ENCODE measurements at places on chromosomes 2 and 18. TPM values are rescaled to one million over a fixed set of nuclear protein-coding genes. Genes with fewer than 3 reads are reported as not detected.
A peak's percentile ranks its signal among the peaks of the same experiment; 100 is the strongest.

Gene FEZ2
- not detected for polyA plus RNA-seq

Gene TNFAIP6
- polyA plus RNA-seq: 14.2 TPM

Gene POTEI
- 0.13 TPM for polyA plus RNA-seq

Gene GPR45
- not detected for polyA plus RNA-seq

Gene ZBTB7C
- 4.9 TPM for polyA plus RNA-seq

GRCh38 chr2:156472686-156473085, 36.5 kb downstream of the GPD2 start:
- no peak for DNase-seq

- peak; percentile 84 for DNase-seq
These were observed 678.3 kb upstream of the ID2 start for GRCh38 chr2:8003462-8004075.

DNA sequence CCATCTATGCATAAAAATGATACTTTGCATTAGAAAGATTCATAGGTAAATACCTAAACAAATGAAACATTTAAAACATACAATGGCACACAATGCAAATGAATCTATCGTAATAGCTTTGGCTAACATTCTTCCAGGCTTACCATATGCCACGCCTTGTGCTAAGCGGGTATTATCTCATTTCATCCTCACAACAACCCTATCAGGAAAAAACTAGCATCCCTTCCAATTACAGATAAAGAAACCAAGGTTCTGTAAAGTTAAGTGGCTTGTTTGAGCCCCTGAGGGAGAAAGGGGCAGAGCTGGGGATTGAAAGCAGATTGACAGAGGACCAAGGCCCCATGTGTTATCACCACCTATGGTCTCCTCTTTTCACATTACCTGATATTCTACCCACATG, 145.4 kb upstream of the ETAA1 start:
- DNase-seq: no peak

- no peak for DNase-seq
These were observed 67.3 kb downstream of the ASB1 start for GRCh38 chr2:238493880-238494572.

- DNase-seq: no peak
These were observed 537 bp upstream of the ZC3H15 start for GRCh38 chr2:186485576-186485870.

DNA sequence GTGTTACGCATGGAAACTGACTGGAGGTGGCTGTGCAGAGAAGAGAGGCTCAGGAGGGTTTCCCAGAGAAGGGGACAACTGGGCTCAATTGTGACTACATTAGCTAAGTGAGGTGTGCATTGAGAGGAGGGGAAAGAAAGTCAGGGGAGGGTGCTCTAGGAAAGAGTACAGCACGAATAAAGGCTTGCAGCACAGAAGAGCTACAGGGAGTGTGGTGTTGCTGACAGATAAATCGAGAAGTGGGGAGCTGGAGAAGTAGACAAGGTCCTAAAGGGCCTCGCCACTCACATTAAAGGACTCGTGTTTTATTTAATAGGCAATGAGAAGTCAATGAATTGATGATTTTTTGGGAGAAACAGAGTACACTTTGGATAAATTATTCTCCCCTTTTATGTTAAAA, 65.7 kb upstream of the CTAGE1 start:
- no peak for DNase-seq

- DNase-seq: no peak
These were observed 9.1 kb upstream of the AP1S3 start for GRCh38 chr2:223846515-223846914.

GRCh38 chr2:197207598-197207997, 103.0 kb downstream of the ANKRD44 start:
- no peak for DNase-seq

DNA sequence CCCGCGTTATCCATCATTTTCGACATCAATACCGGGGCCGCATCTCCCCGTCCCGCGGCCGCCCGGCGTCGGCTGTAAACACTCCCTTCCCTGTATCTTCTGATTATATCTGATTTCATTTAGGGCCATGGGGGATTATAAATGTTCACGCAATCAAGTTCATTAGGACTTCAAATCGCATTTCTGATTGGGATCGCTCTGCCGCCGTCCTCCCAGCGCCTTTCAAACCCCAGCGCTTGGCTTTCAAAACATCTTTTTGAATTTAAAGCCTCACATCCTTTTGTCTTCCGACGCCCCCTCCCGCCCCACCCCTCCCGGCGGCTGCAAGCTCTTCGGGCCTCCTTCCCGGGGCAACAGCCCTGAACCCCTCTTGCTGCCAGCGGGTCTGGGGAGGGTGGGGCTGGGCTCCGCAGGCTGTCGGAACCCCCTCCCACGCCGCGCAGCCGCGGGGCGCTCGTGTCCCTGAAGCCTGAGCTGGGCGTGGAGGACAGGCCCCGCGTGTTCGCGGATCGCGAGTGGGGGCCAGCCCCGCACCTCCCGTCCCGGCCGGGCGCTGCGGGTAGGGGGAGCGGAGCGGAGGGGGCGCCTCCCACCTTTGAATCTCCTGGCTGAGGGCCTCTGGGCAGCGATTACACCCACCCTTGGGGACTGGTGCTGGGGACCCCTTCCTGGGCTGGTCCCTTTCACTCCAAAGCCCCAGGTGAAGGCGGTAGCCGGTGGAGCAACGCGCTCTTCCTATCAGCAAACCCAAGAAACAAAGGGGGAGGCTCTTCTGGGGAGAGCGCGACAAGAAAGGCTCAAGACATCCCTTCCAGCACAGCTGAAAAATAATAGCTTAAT, 11.3 kb upstream of the GBX2 start:
- DNase-seq: no peak

GRCh38 chr18:41687138-41687537, 267.9 kb upstream of the PIK3C3 start:
- no peak for DNase-seq

GRCh38 chr2:224820283-224820991, 104.3 kb upstream of the CCDC195 start:
- DNase-seq: no peak

DNA sequence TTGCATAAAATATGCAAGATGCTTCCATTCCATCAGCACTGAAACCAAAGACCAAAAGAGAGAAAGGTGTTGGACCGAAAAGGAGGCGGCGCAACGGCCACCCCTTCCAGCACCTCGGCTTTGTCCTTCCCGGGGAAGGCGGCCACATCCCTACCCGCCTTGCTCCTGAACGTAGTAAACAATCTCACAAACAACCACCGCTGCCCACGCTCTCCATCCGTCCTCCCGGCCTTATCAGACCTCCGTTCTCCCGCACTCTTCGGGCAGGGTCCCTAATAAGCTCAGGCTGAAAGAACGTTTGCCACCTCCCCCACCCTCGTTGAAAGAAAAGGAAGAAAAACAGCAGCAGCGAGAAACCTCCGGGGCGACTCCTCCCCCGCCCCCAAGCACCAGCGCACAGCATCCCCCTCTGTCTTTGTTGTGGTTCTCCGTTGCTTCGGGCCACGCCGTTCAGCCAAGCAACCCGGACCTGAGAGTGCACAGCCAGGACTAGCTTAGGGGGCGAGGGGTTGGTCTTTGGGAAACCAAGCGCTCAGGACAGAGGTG, 4.4 kb downstream of the EVX2 start:
- no peak for DNase-seq

Measured in muscle of arm (tissue), 14 donors.